Right ventricle myocardium inferior (tissue), 1 donor: ENCODE measurements at places on chromosomes 7 and 10.

GRCh38 chr10:70834441-70835151 is 18.8 kb downstream of the SGPL1 start:
- no peak for DNase-seq

DNA sequence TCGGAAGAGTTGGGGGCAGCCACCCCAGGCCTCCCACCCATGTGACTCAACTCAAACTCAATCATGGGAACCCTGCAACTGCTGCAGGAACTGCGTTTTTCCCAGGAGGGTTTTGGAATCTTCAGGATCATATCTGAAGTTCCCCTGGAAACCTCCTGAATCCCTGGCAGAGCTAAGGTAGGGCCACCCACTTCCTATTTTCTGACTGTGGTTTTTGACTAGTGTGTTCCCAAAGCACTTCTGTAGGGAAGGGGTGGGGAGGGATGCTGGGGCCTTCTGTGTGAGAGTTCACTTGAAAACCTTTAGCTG is 127.6 kb upstream of the UNC5B start:
- no peak for DNase-seq

DNA sequence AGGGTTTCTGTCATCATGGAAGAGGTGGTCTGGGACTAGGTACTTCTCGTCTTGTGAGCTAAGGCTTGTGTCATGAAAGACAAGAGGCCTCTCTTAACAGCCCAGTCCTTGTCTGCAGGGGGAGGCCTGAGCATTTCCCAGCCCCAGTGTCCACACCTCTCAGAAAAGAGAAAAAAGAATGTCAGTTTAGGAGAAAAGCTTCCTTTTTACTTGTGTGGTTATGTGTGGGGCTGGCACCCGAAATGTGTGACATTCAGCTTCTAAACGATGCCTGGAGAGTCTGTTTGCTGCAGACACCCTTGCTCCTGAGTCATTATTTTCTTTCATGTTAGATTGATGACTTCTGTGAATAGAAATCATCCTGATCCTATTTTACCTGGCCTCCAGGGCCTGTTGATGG is 67.4 kb downstream of the LANCL2 start:
- no peak for DNase-seq

DNA sequence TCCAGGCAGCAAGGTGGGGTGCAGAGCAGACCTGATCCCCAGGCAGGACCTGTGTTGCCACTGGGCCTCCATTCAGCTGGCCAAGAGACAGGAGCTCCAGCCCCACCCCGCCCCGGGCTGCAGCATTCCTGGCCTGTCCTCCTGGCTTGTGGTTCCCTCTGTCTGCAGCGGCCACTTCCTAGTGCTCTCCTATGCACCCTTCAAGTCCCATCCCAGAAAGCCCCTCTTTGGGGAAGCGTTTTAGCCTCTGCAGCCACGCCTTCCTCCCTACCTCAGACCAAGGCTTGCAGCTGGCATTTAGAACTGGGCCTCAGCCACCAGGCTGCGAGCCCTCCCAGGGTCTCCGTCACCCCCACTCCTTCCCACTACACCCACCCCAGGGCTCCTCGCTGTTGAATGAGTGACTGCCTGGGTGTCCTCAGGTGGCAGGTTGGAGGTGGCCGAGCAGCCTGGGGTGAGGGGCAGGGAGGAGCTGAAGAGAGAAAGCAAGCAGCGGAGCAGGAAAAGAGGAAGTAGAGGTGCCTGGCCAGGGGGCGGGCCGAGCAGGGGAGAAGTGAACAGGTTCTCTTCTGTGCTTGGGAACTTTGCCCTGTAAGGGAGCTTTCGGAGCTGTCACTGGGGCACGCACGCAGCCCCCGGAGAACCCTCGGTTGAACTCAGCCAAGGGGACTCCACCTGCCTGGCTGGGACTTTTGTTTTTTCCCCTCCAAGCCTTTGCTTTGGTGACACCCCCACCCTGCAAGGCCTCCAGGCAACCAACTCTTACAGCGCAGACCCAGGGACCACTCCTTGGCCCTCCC is 109.1 kb upstream of the TNRC18 start:
- peak; percentile 93 for DNase-seq

GRCh38 chr7:2604608-2605174 is 27.1 kb upstream of the TTYH3 start:
- DNase-seq: no peak

DNA sequence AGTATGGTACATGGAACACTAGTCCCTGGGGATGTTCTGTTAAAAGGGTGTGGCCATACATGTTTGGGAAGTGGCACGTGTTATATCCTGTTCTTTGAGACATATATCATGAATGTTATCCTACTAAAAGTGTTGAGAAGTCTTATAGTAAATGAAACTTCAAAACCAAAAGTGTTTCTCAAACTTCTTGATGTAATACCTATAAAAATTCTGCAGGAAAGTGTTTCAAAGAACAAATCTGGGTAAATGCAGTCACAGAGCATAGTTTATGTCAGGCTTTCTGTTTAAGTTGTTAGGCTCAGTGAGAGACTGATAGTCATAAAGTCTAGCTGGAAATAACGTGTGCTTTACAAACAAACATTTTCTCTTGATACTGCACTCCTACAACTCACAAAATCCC is 273.7 kb downstream of the KIF20B start:
- no peak for DNase-seq

- DNase-seq: no peak
These were observed 52.9 kb upstream of the NCAPG2 start for GRCh38 chr7:158757404-158757989.

DNA sequence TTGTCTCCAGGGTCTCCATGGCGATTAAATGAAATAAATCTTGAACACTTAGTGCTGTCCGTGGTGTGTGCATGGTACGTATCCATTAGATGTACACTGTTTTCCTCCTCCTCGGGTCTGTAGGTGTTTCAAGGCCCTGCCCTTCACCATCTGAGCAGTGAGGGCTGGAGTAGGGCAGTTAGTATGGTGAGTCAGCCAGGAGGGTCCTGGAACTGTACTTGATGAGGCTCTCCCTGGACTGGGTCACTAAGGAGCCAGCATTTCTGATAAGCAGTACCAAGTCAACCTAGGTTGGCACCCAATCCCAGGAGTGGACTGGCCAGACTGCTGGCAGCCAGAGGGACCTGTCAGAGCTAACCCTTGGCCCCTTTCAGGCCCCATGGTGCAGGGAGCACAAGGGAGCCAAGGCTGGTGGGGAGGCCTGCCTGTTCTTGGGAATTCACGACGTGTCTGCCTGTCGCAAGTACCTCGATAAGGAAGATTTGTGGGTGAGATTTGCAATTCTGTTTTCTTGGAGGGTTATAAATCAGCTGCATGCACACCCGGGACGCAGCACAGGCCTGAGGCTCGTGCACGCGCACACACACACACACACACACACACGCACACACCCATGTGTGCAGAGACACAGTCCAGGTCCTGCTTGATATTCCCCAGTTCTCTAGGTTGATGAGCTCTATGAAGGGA is 114.2 kb downstream of the ZMIZ1 start:
- DNase-seq: peak; percentile 51

- no peak for DNase-seq
These were observed 191.1 kb upstream of the SLC26A5 start for GRCh38 chr7:103637094-103637493.
